ENCODE measurements at places on chromosomes 1 and 21.

DNA sequence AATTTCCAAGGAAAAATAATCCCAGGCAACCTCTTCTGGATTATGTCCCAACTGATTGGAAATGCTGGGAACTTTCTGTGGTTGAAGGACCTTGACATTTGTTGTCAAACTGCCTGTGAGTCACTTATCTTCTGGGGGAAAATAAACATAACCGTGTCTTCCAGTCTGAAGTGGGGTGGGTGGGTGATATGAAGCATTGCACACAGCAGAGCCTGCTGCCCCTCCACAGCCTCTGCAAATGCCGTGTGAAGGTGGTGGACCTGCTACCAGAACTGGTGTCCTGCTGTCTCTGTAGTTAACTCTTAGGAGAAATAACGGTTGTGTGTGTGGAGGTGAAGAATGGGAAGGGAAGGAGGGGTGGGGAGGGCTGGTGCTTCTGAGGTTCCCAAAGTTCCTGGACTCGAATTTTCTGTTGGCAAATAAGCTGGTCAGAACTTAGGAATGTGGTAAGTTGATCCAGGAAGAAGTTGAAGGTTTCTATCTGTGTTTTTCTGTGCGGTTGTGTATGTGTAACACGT lies 23.2 kb downstream of the GALNT2 start:
- H3K4me1 ChIP-seq = no peaks in the 10 kb centered on the region
- H3K27me3 ChIP-seq = no peaks in the 10 kb centered on the region
- H3K4me3 ChIP-seq = no peak overlapping the region

DNA sequence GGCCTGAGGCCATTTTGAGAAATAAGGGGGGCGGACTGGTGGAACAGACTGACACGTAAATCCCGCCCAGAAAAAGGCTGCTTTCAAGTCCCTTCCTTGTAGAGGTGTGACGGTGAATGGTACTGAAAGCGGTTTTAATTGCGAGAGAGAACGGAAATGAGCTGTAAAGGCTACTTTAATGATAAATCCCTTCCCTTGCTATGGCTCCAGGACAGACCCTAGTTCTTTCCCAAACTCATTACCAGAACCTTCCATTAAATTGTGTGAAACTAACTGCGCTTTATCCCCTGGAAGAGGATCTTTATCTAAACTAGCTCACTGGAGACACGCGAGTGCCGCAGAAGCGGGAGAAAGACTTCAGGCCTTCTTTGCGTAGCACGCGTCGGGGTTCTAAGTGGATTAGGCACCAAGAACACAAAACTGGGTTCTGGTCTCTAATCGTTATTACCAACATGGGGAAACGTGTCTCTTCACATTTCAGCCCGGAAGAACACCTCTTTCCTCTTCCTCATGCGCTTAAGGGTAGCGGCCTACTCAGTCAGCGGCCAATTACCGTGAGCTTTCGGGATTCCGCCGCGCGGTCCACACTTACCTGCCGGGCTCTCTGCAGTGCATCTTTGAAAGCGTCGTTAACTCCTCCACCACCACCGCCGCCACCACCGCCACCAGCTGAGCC lies 441 bp downstream of the FUBP1 start:
- peak overlapping the region; percentile 54 for H3K4me3 ChIP-seq
- H3K27ac ChIP-seq = peak overlapping the region; percentile 95
- DNase-seq = peak; percentile 78
- no peaks in the 10 kb centered on the region for H3K27me3 ChIP-seq

- no peaks in the 10 kb centered on the region for H3K4me1 ChIP-seq
- no peaks in the 10 kb centered on the region for H3K27me3 ChIP-seq
- H3K36me3 ChIP-seq = no peaks in the 10 kb centered on the region
- no peak overlapping the region for H3K4me3 ChIP-seq
- no peak for DNase-seq
- no peak overlapping the region for H3K27ac ChIP-seq
These were observed 60.4 kb downstream of the KIF21B start for GRCh38 chr1:200963076-200963475.

- no peak overlapping the region for H3K4me3 ChIP-seq
- no peaks in the 10 kb centered on the region for H3K36me3 ChIP-seq
- H3K27ac ChIP-seq = no peak overlapping the region
- no peaks in the 10 kb centered on the region for H3K4me1 ChIP-seq
- no peak for DNase-seq
- no peaks in the 10 kb centered on the region for H3K27me3 ChIP-seq
These were observed 43.6 kb downstream of the ACBD6 start for GRCh38 chr1:180458807-180459206.

DNA sequence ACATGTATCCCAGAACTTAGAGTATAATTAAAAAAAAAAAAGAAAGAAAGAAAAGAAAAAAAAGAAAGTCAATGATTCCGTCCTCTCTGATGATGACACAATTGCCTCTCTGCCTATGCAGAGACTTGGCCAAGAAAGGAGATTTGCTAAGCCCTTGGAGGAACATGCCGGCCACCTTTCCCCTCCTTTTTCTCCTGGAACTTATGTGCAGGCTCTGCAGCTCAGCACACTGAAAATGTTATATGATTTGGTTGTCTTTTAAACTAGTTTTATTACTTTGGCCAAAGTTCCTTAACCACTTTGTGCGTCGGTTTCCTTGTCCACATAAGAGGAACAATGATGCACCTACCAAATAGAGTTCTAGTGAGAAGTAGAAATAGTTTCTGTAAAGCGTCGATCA lies 111.4 kb upstream of the ZNF644 start:
- DNase-seq = no peak
- H3K27me3 ChIP-seq = no peaks in the 10 kb centered on the region
- no peaks in the 10 kb centered on the region for H3K36me3 ChIP-seq
- H3K27ac ChIP-seq = no peak overlapping the region

GRCh38 chr1:97827887-97828286 lies 92.9 kb downstream of the DPYD start:
- DNase-seq = no peak
- no peak overlapping the region for H3K27ac ChIP-seq
- no peaks in the 10 kb centered on the region for H3K36me3 ChIP-seq
- H3K4me3 ChIP-seq = no peak overlapping the region

DNA sequence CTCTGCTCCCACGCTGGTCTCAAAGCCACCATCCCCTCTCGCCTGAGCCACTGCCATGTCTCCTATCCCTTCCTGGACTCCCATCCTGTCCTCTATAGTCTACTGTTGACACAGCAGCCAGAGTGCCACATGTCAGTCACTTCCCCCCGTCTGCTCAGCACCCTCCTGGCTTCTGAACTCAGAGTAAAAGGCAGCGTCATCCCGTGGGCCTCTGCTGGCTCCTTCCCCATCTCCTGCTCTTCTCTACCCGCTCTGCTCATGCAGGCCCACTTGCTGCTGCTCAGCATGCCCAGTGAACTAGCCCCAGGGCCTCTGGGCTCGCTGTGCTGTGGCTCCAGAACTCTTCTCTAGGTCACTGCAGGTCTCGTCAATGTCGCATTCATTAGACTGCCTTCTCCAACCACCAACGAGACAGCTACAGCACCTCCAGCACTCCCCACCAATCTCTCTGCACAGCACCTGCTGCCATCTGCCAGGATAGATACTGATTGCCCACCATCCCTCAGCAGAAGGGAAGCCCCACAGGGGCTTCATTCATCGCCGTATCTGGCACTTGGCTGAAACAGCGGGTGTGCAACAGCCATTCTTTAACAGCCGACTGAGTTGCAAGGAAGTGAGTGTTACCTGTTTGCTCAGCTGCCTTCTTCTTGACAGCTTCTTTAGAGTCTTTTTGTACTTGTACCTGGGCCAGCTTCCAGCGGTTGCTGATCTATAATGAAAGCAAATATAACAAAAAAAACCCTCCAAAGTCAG lies 11.8 kb upstream of the SRM start:
- H3K36me3 ChIP-seq = no peaks in the 10 kb centered on the region
- no peak overlapping the region for H3K27ac ChIP-seq
- DNase-seq = no peak
- no peak overlapping the region for H3K4me3 ChIP-seq
- no peaks in the 10 kb centered on the region for H3K4me1 ChIP-seq

GRCh38 chr1:207948536-207949250 lies 37.8 kb upstream of the CD34 start:
- H3K36me3 ChIP-seq = no peaks in the 10 kb centered on the region
- H3K4me3 ChIP-seq = no peak overlapping the region
- no peak overlapping the region for H3K27ac ChIP-seq
- no peaks in the 10 kb centered on the region for H3K27me3 ChIP-seq
- no peak for DNase-seq

GRCh38 chr1:203216274-203217138 lies 13.0 kb downstream of the CHIT1 start:
- no peak overlapping the region for H3K27ac ChIP-seq
- no peaks in the 10 kb centered on the region for H3K27me3 ChIP-seq
- peak; percentile 19 for DNase-seq
- no peak overlapping the region for H3K4me3 ChIP-seq
- peaks cover 8% of the 10 kb centered on the region for H3K4me1 ChIP-seq

GRCh38 chr1:18868354-18868753 lies 8.9 kb upstream of the TAS1R2 start:
- H3K27ac ChIP-seq = no peak overlapping the region
- no peak for DNase-seq
- H3K4me3 ChIP-seq = no peak overlapping the region
- H3K36me3 ChIP-seq = no peaks in the 10 kb centered on the region
- H3K4me1 ChIP-seq = no peaks in the 10 kb centered on the region

GRCh38 chr21:16834791-16835190 lies 678.1 kb upstream of the CXADR start:
- H3K27me3 ChIP-seq = no peaks in the 10 kb centered on the region
- no peaks in the 10 kb centered on the region for H3K36me3 ChIP-seq
- no peak for DNase-seq
- no peak overlapping the region for H3K27ac ChIP-seq

DNA sequence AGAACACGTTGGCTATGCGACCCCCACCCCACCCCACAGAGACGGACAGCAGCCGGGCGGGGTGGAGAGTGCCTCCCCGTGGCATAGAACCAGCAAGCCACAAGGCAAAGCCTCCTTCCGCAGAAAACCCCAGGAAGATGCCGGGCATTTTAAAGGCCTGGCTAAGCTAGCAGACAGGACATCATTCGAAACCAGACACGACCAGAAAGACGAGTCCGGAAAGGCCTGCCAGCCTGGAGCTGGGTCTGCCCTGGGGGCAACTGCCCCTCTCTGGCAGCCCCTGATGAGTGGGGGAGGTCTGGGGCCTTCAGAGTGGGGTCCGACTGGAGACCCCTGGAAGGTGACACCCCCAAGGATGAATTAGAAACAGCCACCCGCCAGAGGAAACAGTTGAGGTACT lies 8.5 kb downstream of the FTCD start:
- H3K4me1 ChIP-seq = no peaks in the 10 kb centered on the region
- H3K27me3 ChIP-seq = no peaks in the 10 kb centered on the region
- DNase-seq = peak; percentile 25
- no peak overlapping the region for H3K4me3 ChIP-seq

DNA sequence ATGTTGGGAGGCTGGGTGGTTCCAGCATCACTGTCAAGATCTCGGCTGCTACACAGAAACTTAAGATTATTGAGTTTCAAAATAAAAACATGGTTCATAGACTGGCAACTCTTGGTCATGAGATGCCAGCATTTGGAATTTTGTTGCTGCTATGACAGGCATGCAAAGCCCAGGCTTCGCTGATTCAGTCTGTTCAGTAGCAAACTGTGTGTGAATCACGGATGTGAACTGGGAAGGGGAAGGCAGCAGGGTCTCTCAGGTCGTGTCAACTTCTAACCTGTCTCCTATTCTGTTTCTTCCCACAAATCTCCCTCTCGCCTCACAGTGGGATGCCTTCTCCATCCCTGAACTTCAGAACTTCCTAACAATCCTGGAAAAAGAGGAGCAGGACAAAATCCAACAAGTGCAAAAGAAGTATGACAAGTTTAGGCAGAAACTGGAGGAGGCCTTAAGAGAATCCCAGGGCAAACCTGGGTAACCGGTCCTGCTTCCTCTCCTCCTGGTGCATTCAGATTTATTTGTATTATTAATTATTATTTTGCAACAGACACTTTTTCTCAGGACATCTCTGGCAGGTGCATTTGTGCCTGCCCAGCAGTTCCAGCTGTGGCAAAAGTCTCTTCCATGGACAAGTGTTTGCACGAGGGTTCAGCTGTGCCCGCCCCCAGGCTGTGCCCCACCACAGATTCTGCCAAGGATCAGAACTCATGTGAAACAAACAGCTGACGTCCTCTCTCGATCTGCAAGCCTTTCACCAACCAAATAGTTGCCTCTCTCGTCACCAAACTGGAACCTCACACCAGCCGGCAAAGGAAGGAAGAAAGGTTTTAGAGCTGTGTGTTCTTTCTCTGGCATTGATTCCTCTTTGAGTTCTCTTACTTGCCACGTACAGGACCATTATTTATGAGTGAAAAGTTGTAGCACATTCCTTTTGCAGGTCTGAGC lies 25.5 kb downstream of the EIF2D start:
- no peaks in the 10 kb centered on the region for H3K27me3 ChIP-seq
- no peak for DNase-seq
- peaks cover 11% of the 10 kb centered on the region for H3K4me1 ChIP-seq
- no peaks in the 10 kb centered on the region for H3K36me3 ChIP-seq

- no peaks in the 10 kb centered on the region for H3K36me3 ChIP-seq
- H3K27me3 ChIP-seq = no peaks in the 10 kb centered on the region
- DNase-seq = no peak
- no peak overlapping the region for H3K4me3 ChIP-seq
- H3K4me1 ChIP-seq = no peaks in the 10 kb centered on the region
- H3K27ac ChIP-seq = no peak overlapping the region
These were observed 52.9 kb downstream of the LRRC8D start for GRCh38 chr1:89873770-89874169.

GRCh38 chr1:27298632-27299384 lies 23.2 kb upstream of the TMEM222 start:
- DNase-seq = no peak
- H3K4me3 ChIP-seq = no peak overlapping the region
- peak overlapping the region; percentile 69 for H3K27ac ChIP-seq
- H3K27me3 ChIP-seq = no peaks in the 10 kb centered on the region

GRCh38 chr1:46749921-46750404 lies 31.0 kb upstream of the EFCAB14 start:
- no peak overlapping the region for H3K4me3 ChIP-seq
- H3K4me1 ChIP-seq = no peaks in the 10 kb centered on the region
- H3K27me3 ChIP-seq = no peaks in the 10 kb centered on the region
- DNase-seq = peak; percentile 54

- H3K27me3 ChIP-seq = no peaks in the 10 kb centered on the region
- H3K36me3 ChIP-seq = no peaks in the 10 kb centered on the region
- H3K27ac ChIP-seq = no peak overlapping the region
These were observed 465.6 kb downstream of the SIPA1L2 start for GRCh38 chr1:232164078-232164963.

- H3K36me3 ChIP-seq = no peaks in the 10 kb centered on the region
- no peaks in the 10 kb centered on the region for H3K27me3 ChIP-seq
- DNase-seq = no peak
- H3K4me1 ChIP-seq = no peaks in the 10 kb centered on the region
- H3K27ac ChIP-seq = no peak overlapping the region
- no peak overlapping the region for H3K4me3 ChIP-seq
These were observed 224.0 kb downstream of the C1orf94 start for GRCh38 chr1:34400675-34401074.
